T-helper 9 cell (primary cell): ENCODE measurements at places on chromosomes 3 and 15.

- no peak for DNase-seq
Measured at GRCh38 chr3:182342252-182342651, 451.1 kb upstream of the ATP11B start.

DNA sequence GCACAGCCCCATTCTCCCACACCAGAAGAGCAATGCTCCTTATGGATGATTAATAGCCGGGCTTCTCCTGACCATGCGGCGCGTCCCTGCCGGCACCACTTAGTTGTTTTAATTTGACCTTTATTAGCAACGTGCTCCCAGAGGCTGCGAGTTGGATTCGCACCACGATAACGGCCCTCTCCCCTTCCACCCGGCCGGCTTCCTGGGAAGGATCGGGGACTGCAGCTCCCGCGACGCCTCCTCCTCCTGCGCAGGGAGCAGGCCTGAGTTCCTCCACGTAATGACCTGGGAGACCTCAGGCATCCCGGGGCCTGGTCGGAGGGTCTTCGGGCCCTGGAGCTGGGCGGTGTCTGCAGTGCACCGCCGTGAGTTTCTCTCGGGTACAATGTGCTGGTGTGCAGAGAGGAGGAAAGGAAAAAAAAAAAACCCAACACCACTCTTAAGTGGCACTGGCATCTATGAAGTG, 243.3 kb upstream of the TOPAZ1 start:
- DNase-seq, result no peak

GRCh38 chr3:117512975-117513374, 803.4 kb downstream of the TUSC7 start:
- DNase-seq, result no peak

DNA sequence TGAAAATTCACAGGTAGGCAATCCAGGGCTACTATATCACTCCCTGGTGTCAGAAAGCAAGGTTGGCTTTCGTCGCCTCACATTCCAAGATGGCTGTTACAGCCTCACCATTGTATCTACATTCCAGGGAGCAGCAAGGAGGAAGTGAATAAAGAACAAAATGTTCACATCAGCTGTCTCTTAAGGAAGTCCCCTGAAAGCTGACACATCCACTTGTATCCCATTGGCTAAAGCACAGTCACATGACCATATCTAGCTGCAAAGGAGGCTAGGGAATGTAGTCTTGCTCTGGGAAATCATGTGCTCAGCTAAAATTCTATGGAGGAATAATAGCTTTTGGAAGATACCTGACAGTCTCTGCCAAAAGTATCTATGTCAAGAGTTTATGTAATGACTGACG, 12.8 kb upstream of the GATA2 start:
- DNase-seq, result no peak

DNA sequence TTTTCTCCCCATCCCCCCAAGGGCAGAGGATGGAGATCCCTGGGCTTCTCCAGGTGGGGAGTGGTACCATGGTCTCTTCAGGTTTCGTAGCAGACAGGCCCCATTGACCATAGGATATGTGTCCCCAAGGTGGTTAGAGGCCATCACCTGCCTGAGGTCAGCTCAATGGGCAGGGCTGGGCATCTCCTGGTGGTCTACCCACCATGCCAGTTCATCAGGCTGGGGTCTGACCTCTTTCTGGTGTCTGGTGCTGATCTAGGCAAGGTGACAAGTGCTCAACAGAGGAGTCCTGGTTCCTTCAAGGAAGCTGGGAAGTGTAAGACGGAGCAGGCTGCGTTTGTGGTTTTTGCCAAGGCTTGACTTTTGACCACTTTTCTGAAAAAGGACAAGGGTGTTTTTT, 71.4 kb downstream of the SMAD3 start:
- no peak for DNase-seq

DNA sequence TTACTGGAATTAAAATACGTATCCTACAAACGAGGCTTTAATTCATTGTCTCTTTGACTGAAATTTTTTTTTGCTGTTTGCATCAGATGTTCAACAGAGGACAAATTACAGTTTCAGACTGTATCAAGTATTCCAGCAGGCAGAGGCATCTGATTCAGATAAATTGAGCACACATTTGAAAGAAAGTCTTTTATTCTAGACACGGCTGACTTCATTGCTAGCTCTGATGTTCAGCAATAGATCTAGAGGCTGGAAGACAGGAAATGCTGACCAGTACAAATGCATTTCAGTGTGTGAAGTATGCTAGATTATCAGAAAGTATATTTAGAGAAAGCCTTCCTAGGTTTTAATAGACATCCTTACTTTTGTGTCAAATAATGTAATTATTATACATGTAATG, 472.2 kb downstream of the NLGN1 start:
- no peak for DNase-seq

- DNase-seq, result no peak
Measured at GRCh38 chr15:74958320-74958907, 1.8 kb upstream of the RPP25 start.

DNA sequence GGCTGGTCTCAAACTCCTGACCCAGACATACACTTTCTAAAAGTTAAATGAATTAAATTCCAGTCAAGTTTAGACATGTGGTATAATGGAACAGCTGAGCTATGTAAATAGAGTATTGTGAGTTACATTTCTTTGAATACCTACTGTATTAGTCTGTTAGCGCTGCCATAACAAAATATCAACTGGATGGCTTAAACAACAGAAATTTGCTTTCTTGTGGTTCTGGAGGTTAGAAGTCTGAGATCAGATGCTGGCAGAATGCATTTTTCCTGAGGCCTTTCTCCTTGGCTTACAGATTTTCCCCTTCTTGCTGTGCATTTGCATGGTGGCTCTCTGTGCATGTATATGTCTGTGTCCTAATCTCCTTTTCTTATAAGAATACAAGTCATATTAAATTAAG, 101.5 kb upstream of the TGFBR2 start:
- no peak for DNase-seq

DNA sequence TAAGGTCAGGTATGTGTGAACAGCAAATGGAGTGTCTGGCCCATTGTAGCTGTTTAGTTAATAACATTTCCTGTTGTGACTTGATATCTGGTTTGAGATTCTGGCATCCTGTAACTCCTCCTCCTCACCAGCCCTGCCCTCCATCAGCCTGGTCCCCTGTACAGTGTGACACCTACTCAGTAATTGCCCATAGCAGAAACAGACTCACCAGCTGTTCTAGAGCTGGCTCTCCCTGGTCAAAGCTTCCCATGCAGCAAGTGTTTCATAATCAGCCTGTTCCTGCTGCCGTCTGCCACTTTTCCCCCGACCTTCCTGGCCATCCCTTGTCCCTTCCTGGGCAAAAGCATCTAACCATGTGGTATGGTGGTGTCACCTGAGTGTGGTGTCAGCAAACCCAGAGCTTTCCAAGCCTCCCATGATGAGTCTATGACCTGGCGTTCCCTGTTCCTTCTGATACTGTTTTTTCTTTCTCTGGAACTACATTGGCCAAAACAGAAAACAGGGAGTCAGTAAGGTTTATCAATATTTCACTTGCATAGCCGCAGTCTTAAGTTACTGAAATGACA, 55.4 kb downstream of the B3GALNT1 start:
- DNase-seq, result no peak

DNA sequence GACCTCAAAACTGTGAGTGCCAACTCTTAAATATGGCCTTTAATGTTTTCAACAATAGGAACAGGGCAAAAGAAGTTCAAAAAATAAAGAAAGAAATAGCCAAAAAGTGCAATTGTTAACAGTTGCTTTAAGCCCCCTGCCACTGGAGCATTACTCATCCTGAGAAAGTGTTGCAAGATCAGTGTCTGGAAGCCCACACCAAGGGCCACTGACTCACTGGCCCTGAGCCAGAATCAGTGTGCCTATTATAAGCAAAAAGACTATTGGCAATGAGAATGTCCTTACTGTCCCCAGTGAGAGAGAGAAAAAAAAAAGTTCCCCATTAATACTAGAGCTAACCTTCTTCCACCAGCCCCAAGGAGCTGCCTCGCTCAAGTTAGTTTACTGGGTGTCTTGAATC, 480.1 kb upstream of the ZNF385D start:
- no peak for DNase-seq

DNA sequence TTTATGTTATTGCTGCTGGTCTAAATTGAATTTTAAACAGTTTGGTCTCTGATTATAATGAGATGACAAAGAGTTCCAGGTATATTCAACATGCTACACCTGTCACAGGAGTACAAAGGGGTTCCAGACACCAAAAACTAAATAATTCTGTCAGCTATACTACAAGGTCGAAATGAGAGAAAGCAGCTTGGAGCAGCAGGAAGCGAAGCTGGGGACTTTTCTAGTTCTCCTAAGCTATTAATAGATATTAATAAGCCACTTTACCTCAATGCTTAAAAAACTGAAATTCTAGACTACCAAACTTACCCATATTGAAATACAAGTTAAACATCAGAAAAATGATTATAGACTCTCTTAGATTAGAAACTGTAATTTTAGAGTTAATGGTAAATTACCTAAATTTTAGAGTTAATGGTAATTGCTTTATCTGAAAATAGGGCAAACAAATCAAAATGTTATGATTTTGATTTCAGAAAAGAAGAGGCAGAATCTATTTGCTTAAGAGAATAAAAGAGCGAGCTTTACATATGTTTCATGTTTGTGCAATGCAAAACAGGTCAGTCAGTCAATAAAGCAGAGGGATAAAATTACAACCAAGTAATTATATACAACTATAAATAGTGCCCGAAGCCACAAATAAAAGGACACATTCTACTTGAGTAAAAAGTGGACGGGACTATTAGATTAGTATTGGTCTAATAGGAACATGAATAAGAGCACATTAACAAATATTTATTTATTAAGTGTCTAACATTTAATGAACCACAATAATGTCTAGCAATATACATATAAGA, 16.8 kb downstream of the HSPBAP1 start:
- DNase-seq, result no peak

GRCh38 chr3:98440283-98440682, 22.7 kb upstream of the OR5K1 start:
- DNase-seq, result no peak

DNA sequence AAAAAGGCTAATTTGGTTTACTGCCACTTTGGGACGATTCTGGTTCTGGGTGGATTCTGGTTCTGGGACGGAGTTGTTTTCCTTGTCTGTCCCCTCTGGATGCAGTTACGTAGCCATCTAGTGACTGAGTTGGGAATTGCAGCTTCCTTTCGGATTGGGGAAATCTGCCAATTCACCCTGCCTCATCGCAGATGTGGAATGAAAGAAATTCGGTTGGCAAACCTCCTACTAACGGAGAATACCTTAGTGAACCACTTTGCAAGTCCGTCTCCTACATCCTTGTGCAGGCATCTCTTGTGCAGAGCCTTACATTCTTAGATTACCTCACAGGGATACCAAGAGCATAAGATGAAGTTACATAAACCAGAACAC, 31.5 kb upstream of the AP4E1 start:
- peak; percentile 59 for DNase-seq

GRCh38 chr15:78838489-78838888, 27.2 kb upstream of the ADAMTS7 start:
- DNase-seq, result no peak

- no peak for DNase-seq
Measured at GRCh38 chr15:59373215-59373614, 544 bp upstream of the MYO1E start.

DNA sequence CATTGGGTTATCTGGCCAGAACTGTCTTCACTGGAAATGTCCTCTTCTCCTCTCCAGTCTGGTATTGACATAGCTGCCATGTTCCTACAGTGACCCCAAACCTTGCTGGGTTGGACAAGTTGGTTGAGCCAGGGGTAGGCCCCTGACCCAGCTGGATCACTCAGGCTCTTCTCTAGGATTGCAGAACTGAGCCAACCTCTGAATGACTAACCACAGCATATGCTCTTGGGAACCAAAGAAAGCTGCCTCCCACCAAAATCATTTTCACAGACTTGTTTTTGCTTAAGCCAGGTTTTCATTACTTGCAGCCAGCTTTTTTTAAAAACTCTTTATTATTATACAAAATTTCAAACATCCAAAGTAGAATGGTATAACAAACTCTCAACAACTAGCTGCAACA, 41.4 kb downstream of the FSIP1 start:
- DNase-seq, result no peak

DNA sequence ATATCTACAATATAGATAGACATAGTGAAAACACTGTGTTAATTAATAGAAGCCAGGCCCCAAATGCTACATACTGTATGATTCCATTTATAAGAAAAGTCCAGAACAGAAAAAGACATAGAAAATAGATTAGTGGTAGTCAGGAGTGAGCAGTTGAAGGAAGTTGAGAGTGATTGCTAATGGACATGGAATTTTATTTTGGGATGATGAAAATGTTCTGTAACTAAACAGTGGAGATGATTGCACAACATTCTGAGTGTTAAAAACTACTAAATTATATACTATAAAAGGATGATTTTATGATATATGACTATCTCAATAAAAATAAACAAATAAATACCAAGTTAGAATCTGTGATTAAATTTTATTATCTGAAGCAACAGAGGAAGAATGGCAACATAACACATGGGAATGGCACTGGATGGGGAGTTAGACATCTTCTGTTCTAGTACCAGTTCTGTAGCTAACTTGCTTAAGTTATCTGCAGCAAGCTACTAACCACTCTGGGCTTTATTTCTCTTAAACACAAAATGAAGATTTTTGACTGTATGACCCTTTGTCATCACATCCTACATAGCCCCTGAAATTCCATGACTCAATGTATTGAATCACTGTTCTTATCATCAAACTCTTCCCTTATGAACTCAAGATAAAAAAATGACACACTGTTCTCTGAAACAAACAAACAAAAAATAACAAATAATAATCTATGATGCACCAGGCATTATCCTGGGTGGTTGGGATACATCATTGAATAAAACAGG, 612.7 kb downstream of the TBL1XR1 start:
- no peak for DNase-seq

DNA sequence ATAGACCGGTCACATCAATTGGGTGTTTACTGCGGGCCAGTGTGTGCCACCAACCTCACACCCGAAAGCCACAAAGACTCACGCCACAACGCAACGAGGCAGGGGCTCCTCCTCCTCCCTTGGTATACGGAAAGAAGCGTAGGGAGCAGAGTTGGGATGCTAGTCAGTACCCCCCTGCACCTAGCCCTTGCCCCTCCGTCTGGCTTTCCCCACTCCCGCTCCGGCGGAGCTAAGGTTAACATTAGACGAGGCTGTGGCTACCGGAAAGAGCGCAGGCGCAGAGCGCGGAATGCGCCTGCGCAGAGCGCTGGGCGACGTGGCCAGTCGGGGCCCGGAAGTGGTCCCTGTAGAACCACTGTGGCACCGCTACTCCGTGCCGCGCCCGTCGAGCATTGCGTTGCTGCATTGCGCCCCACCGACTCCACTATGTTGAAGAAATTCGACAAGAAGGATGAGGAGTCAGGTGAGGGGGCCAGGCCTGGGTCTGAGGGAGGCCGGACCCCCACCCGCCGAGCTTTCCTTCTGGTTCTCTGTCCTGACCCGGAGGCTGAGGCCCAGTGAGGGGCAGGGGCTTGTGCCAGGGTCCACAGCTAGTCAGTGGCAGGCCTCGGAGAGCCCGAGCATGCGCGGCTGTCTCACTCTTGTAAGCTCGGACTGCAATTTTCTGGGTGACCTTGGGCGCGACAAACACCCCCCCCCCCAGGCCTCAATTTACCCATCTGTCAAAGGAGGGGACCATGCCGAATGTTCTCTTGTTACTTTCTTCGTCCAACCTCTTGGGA, at the start of gene COPG1:
COPG1 (plus strand) TSS at position 323 of the 782 bp plus-strand sequence; CDS start at position 427, 104 bp downstream.
- DNase-seq, result peak; percentile 78

- DNase-seq, result no peak
Measured at GRCh38 chr15:77251662-77252061, 168.2 kb downstream of the PEAK1 start.

- DNase-seq, result no peak
Measured at GRCh38 chr3:52437326-52438103, 7.4 kb downstream of the SEMA3G start.

GRCh38 chr15:43251871-43252250, 14.9 kb downstream of the TGM5 start:
- no peak for DNase-seq

GRCh38 chr3:99842826-99843589, 25.3 kb downstream of the CMSS1 start:
- DNase-seq, result no peak
